ENCODE measurements at places on chromosomes 6 and 20. TPM values are rescaled to one million over a fixed set of nuclear protein-coding genes. Genes with fewer than 3 reads are reported as not detected.

The HLA-DRA gene
- 607 TPM for total RNA-seq

The MYLK2 gene
- not detected for total RNA-seq

The ULBP2 gene
- 1.3 TPM for total RNA-seq

The PPIL1 gene
- 21.3 TPM for total RNA-seq

The SAMD3 gene
- 3.5 TPM for total RNA-seq
